HFFc6 (cell line): ENCODE measurements at places on chromosomes 2 and 18. TPM values are rescaled to one million over a fixed set of nuclear protein-coding genes. Genes with fewer than 3 reads are reported as not detected.

DNA sequence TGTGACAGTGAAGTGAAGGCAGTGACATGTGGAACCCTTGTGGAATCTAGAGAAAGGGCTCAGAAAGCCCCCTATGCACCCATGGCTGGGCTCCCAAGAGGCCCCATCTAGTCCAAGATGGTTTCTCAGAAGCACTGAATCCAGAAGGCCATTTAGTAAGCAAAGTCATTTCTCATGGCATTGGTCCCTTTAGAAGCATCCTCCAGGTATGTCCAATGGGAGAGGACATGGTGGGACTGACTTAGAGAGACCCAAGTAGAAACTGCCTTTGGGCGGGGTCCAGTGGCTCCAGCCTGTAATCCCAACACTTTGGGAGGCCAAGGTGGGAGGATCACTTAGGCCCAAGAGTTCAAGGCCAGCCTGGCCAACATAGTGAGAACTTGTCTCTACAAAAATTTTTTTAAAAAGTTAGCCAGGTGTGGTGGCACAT, 72.5 kb upstream of the RMDN2 start:
- no peak for DNase-seq

Gene CCL20
- total RNA-seq, result not detected in 3 replicates

DNA sequence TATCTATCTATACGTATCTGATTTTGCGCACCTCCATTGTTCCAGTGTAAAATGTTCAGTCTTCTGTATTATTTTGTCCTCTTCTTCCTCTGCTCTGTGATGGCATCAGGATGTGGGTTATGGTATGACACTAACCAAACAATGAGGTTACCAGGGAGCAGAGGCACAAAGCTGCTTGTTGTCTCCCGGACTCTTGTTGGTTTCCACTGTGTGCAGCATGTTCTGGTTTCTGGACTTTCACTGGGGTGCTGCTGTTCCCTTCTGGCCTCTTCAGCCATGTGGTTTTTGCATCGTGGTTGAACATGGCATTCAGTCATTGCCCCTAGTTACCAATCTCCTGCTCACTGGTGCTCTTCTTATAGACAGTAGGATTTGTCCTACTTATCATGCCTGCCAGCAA, 665.9 kb downstream of the CBLN2 start:
- no peak for DNase-seq

DNA sequence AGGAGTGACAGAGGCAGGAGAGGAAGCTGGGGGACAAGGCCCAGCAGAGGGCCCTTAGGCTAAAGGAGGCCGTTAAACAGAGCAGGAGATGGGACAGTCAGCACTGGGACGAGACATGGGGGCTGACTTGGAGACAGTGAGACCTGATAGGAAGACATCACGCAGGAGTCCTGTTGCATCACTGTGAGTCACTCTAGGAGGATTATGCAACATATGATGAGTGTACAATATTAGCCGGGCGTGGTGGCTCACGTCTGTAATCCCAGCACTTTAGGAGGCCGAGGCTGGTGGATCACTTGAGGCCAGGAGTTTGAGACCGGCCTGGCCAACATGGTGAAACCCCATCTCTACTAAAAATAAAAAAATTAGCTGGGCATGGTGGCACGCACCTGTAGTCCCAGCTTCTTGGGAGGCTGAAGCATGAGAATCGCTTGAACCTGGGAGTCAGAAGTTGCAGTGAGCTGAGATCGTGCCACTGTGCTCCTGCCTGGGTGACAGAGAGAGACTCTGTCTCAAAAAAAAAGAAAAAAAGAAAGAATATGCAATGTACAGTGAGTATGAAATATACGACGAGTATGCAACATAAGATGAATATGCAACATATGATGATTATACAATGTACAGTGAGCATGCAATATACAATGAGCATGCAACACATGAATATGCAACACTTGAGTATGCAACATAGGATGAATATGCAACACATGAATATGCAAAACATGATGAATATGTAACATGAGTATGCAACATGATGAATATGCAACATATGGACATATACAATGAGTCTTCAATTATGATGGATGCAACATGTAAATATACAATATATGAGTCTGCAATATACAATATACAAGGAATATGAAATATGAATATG, 83.3 kb upstream of the ID2 start:
- DNase-seq, result peak; percentile 95

Gene DSC3
- not detected in 2 replicates for total RNA-seq

GRCh38 chr2:100753881-100754280, 66.1 kb upstream of the NPAS2 start:
- DNase-seq, result no peak

DNA sequence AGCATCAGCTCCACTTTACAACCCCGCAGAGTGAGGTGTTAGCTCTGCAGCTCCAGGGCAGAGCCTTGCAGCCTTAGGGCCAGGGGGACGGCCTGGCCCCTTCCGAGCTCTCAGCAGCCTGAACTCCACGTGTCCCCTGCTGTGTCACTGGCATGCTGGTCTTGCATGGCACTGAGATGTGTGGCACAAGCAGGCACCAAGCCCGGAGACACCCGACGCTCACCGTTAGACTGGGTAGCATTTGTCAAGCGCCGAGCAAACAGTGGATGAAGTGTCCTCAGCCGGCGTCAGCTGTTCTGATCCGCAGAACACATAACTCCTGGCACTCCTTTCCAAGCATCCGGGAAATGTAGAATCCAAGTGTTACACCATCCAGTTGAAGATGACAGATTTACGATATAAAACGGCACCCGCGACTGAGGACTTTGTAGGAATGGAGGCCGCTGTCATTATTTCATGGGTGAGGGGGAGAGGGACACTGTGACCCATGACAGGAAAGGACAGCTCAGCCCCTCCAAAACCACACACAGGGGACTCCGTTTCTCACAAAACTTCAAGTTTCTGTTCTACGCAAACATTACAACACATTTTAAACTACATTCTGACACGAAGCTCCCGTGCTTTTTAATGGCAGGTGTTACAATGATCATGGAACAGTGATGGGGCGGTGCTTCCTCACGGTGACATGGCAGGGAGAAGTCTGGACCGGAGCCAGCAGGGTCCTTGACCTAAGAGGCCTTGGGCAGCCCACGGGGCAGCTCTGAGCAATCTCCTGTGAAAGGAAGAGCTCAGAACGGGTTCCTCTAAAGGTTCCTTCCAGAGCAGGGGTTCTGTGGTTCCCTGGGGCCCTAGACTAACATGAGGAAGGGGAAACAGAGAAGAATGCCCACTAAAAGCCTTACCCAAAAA, 89.4 kb downstream of the HDAC4 start:
- DNase-seq, result no peak

DNA sequence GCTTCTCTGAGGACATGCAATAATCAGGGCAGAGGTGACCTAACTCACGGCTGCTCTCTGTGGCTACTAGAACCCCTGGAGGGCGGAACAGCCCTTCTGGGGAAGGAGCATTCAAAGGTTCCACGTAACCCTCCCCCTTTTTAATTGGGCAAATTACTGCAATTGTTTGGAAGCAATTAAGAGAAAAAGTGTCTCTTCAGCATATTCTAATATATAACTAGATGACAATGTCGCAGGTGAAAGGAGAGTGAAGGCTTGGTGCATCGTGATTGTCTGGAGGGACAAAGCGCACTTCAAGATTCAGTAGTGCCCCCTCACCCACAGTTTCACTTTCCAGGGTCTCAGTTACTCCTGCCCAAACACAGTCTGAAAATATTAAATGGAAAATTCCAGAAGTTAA, 720.8 kb downstream of the DCDC2C start:
- no peak for DNase-seq

Gene NT5C1B
- not detected in 2 replicates for total RNA-seq

Gene C2orf72
- not detected in 3 replicates for total RNA-seq

DNA sequence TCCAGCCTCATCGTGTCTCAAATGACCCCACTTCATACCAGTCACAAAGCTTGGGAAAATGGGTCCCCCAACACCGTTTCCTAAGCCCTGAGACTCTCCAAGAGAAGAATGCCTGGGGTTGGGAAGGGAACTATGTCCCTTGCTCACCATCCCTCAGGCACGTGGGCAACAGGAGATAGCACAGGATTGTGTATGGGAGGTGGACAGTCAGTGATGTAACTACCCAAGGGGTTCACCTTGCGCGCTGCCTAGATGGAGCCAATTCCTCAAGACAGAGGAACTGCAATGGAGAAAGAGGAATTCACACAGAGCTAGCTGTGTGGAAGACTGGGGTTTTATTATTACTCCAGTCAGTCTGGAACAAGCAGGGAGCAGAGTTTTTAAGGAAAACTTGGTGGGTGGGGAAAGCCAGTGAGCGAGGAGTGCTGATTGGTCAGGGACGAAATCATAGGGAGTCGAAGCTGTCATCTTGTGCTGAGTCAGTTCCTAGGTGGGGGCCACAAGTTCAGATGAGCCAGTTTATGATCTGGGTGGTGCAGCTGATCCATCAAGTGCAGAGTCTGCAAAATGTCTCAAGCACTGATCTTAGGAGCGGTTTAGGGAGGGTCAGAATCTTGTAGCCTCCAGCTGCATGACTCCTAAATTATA, 13.8 kb upstream of the CXCR1 start:
- no peak for DNase-seq
